Mesenteric fat pad (tissue), 1 donor: ENCODE measurements at places on chromosomes 1 and 21.

DNA sequence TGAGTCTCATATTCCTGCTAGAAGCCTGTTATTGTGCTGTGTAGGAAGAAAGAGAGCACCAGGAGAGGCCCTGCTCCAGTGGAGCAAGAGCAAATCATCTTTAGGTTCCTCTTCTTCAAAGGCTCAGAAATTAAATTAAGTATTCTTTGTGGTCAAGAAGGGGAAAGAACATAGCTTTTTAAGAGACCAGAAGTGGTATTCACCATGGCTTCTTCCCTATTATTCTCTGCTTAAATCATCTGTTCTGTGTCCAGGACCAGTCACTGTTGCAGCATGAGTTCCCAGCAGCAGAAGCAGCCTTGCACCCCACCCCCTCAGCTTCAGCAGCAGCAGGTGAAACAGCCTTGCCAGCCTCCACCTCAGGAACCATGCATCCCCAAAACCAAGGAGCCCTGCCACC, 1.1 kb downstream of the SPRR1B start:
- no peak for DNase-seq

DNA sequence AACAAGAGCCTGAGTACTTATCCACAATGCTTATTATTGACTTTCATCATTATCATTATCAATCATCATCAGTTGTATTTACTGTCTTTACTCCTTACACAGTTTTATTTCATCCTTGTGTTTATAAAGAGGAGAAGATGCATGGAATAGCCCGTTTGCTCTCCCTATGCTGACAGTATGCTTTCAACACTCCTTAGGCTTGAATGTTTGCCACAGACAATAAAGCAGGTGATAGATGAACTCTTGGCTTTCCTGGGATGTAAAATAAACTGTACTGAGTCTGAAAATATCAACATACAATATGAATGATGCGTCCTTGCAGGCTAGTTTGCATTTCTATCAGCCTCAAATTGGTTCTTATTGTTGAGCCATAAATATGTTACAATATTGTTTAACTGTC, 891.8 kb upstream of the NCAM2 start:
- DNase-seq, result no peak

DNA sequence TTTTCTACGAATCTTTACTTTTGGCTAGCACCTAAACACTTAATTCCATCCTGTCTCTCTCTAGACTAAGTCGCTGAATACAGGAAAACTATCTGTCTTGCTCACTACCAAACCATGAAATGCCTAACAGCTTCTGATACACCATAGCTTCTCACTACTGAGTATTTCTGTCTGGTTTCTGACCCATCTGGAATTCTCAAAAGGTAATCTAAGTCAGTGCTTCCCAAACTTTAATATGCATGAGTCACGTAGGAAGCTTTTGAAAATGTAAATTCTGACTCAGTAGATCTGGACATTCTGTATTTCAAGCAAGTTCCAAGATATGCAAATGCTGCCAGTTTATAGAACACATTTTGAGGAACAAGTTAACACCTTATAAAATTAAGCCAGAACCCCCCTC, 9.2 kb upstream of the OVGP1 start:
- DNase-seq, result no peak

- no peak for DNase-seq
Measured at GRCh38 chr21:43734131-43734927, 15.4 kb downstream of the PDXK start.

DNA sequence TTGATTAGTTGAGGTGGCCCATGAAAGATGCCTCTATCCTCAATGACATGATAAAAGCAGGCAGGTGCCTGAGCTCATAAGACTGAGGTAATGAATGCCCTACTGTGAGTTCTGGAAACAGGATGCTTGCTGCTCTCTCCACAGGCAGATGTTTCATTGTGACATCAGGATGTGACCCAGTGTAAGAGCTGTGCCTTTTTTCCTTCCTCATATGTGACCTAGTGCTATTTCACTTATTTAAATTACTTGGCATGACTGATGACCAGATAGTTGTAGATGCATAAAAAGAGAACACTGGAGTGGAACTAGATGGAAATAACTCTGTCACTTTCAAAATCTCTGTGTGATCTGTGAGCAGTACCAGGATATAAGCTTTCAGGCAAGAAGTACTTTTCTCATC, 31.9 kb downstream of the KIF14 start:
- DNase-seq, result no peak

- no peak for DNase-seq
Measured at GRCh38 chr1:184820956-184821355, 66.3 kb upstream of the EDEM3 start.

DNA sequence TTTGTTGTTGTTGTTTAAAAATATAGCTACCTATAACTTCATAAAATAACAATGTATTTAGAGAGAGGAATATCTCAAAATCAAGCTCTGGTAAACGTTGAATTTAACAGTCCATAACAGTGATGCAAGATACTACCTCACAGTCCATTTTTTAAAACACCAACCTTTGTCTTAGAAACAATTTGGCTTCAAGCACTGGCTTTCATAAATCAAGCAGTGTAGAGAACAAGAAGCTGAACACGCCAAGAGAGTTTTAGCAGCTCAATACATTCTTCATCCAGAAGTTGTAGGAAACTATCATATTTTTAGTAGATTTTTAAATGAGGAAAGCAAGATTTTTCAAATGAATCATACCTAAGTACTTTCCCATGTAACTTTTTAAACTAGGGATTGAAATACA, 334.3 kb upstream of the ADAMTS5 start:
- DNase-seq, result no peak

DNA sequence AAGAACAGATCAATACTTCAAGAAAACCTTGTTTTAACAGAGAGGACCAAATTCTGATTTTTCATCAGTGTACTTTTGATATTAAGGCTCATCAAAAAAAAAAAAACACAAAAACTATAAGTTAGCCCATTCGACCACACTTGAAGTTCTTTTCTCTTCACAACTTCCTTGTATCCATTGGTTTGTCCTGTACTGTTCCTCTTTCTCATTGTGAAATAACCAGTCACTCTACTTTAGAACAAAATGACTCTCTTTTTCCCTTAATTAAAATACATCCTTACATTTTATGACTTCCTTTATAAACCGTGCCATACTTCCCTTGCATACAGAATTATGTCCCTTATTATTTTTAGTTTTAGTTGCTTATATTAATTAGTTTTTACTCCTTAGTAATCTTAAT, 8.4 kb downstream of the QSOX1 start:
- no peak for DNase-seq

DNA sequence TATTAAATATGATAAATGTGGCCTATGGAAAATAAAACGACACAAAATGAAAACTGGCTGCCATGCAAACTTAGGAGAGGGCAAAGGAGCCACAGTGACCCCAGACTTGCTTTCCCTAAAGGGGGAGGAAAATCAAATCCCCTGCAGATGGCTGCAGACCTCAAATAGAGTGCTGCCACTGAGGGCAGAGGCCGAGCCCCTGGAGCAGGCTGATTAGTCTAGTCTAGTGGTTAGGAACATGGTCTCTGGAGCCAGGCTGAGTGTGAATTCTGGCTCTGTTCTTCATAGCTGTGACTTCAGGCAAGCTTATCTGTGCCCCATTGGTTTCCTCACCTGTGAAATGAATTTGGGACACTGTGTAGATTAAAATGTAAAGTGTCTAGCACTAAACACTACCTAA, 60.8 kb downstream of the ITPKB start:
- peak; percentile 60 for DNase-seq

- no peak for DNase-seq
Measured at GRCh38 chr1:79190074-79190473, 183.5 kb upstream of the ADGRL4 start.

GRCh38 chr1:91765880-91766443, 120.0 kb downstream of the TGFBR3 start:
- no peak for DNase-seq

DNA sequence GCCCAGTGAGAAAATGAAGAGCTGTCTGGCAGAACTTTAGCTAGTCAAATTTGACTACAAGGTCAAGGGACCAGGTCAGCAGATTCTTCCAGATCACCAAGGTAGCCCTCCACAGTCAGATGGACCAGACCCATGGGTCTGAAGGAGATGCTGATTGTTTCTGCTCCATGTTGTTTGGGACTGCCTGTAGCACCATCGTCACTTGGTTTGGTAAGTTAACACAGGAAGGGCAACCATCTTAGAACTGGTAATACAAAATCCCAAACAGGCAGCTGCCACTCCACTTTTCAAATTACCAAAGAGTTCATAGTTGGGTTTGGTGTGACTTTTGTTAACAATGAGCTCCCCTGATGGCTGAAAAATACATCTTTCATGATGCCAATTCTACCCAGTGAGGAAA, 9.0 kb downstream of the ITPKB start:
- DNase-seq, result no peak

- no peak for DNase-seq
Measured at GRCh38 chr1:154624746-154625643, 17.0 kb upstream of the ADAR start.

GRCh38 chr1:195908121-195908520, 700.1 kb downstream of the KCNT2 start:
- no peak for DNase-seq

- DNase-seq, result no peak
Measured at GRCh38 chr1:113930499-113931161, 1.5 kb downstream of the HIPK1 start.

GRCh38 chr1:50289495-50289894, 133.7 kb downstream of the DMRTA2 start:
- DNase-seq, result no peak

GRCh38 chr1:94555091-94555490, 13.5 kb upstream of the F3 start:
- DNase-seq, result no peak

GRCh38 chr1:243487649-243488227, 231.9 kb downstream of the SDCCAG8 start:
- DNase-seq, result no peak

GRCh38 chr1:48263041-48263440, 40.5 kb downstream of the SLC5A9 start:
- no peak for DNase-seq

GRCh38 chr1:202967684-202968281, 726 bp upstream of the CYB5R1 start:
- no peak for DNase-seq

GRCh38 chr1:16905110-16905867, 9.5 kb downstream of the RNU1-2 start:
- DNase-seq, result no peak

DNA sequence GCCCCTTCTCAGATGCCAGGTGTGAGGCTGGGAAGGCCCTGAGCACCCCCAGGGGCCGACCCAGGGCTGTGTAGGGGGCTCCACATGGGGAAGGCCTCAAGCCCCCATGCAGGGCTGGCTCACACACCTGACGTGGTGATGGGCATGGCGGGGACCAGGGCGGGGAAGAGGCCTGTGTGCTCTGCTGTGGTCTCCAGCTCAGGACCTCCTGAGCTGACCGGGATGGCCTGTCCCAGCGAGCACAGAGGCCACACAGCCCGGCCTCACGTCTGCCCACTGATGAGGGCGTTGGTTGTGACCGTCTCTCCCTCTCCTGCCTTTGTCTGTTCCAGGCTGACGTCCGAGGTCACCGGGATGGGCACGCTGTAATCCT, 40.2 kb upstream of the COL6A1 start:
- DNase-seq, result no peak

DNA sequence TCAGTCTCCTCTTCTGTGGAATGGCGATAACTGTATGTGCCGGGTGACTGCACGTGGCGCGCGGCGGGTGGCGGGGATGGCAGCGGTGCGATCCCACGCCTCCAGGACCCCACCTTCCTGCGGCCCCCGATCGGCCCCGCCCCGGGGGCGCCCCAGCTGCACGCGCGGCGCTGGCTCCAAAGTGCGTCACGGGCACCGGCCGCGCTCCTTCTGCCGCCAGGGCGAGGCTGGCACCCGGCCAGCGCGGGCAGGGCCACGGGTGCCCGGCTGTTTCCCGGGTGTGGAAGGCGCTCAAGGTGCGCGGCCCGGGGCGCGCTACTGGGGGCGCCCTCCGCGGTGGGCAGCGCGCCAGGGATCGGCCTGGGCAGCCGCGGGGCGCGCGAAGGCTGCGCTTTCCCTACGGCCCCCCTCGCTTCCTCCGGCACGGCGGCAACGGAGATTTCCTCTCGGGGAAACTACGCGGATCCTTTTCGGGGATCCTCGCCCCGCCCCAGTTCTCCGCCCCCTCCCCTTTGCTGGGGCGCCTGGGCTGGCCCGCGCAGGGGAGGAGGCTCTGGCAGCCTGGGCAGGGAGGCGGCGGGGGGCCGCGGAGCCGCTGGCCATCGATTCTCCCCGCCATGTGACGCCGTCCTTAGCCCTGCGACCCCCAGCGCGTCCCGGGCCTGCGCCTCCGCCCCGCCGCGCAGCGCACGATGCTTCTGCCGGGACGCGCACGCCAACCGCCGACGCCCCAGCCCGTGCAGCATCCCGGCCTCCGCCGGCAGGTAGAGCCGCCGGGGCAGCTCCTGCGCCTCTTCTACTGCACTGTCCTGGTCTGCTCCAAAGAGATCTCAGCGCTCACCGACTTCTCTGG, at the start of gene EVA1C:
TSS of gene EVA1C (plus strand) at position 545 of the 853 bp plus-strand sequence. CDS start at position 693, 148 bp downstream.
- peak; percentile 92 for DNase-seq

DNA sequence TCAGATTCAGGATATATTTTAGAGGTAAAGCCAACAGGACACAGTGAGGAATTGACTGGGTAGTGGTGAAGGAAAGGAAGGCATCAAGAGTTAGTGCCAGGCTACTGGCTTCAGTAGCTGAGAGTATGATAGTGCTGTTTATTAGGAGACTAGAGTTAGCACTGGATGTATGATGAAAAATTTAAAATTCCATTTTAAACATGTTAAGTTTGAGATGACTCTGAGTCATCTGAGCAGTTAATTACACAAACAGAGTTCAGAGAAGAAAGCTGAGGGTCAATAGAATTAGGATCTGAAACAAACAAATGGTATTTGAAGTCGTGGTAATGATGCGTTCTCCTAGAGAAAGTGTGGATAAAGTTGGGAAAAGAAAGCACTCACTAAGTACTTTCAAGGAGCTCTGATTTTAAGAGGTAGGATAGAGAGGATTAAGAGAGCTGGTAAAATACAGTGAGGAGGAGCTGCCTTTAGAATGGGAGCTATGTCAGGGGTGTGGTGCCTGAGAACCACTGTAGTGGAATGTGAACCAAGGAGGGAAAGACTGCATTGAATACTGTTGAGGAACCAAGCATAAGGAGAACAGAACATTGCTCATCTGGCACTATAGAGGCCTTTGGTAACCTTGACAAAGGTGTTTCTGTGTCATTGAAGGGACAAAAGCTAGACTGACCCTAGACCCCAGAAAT, 21.7 kb upstream of the SHCBP1L start:
- DNase-seq, result no peak

DNA sequence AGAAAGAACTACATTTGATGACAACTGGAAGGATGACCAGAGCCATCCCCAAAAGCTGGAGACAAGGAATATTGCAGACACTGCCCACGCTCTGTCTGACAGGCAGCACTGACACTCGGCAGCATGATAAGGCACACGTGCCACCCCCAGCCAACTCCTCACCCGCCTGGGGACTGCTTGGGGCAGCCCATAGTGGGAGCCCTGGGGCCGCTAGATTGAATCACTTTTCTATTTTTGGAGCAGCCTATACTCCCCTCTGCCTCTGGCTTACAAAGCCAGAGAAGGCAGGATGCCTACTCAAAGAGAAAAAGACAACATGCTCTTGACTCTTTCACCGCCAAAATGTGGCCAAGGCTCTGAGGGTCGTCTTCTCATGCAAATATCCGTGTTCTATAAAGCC, 1.3 kb downstream of the SMG5 start:
- DNase-seq, result no peak
